ENCODE measurements at places on chromosomes 6 and 20. TPM values are rescaled to one million over a fixed set of nuclear protein-coding genes. Genes with fewer than 3 reads are reported as not detected.

Gene ATG5
- total RNA-seq = 59.0 TPM

DNA sequence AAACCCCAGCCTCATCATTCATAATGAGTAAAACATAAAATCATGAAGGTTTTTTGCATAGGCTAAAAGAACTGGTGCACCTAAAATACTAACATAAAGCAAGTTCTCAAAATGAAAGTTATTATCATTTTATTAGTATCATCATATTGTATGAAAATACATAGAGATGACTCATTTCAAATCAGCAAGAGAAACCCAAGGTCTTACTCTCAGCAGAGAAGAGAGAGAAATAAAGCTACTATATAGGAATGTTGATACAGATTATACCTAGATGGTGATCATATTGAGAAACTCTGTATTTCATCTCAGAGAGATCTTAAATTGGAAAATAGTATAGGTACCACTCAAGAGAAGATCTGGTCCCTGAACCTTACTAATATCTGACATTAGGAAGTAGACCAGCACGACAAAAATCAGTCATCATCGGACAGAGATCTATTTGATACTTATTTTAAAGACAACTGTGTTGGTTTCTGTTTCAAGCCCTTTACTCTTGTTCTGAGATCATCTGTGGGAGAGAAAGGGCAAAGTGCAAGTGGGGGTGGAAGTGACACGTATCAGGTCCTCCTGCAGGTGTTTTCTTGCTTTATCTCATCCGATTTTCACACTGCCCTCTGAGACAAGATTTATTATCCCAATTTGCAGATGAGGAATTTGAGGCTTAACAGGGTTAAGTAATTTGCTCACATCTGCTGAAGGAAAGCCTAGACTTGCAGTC is 532.3 kb downstream of the MAFB start:
- no peak for DNase-seq
- H3K27ac ChIP-seq = no peak overlapping the region
- no peaks in the 10 kb centered on the region for H3K4me1 ChIP-seq

GRCh38 chr20:57496592-57496991 is 28.3 kb downstream of the CTCFL start:
- no peak for DNase-seq
- H3K27ac ChIP-seq = no peak overlapping the region
- peaks cover 3% of the 10 kb centered on the region for H3K4me1 ChIP-seq
- peaks cover 9% of the 10 kb centered on the region for H3K27me3 ChIP-seq
- H3K4me3 ChIP-seq = no peak overlapping the region

Gene MEP1A
- total RNA-seq = not detected

GRCh38 chr6:139364302-139364981 is 10.0 kb downstream of the CITED2 start:
- no peak overlapping the region for H3K4me3 ChIP-seq
- peak; percentile 75 for DNase-seq
- peaks cover 9% of the 10 kb centered on the region for H3K4me1 ChIP-seq
- H3K27ac ChIP-seq = no peak overlapping the region

- peaks cover 51% of the 10 kb centered on the region for H3K36me3 ChIP-seq
- H3K4me3 ChIP-seq = peak within 1 kb of the TSS; percentile 76
- peaks cover 20% of the 10 kb centered on the region for H3K4me1 ChIP-seq
- peak; percentile 95 for DNase-seq
- H3K27ac ChIP-seq = peak within 1 kb of the TSS; percentile 95
- no peaks in the 10 kb centered on the region for H3K27me3 ChIP-seq
Measured at GRCh38 chr20:50931306-50932015, at the start of gene ADNP. Gene ADNP (minus strand): TSS chr20:50931437. CDS start chr20:50903996, 27,441 bp downstream.

Gene OPRM1
- total RNA-seq = not detected

- H3K27ac ChIP-seq = no peak overlapping the region
- H3K4me1 ChIP-seq = no peaks in the 10 kb centered on the region
- H3K36me3 ChIP-seq = no peaks in the 10 kb centered on the region
- peaks cover 2% of the 10 kb centered on the region for H3K27me3 ChIP-seq
Measured at GRCh38 chr6:55874316-55874715, 1.1 kb downstream of the BMP5 start.

DNA sequence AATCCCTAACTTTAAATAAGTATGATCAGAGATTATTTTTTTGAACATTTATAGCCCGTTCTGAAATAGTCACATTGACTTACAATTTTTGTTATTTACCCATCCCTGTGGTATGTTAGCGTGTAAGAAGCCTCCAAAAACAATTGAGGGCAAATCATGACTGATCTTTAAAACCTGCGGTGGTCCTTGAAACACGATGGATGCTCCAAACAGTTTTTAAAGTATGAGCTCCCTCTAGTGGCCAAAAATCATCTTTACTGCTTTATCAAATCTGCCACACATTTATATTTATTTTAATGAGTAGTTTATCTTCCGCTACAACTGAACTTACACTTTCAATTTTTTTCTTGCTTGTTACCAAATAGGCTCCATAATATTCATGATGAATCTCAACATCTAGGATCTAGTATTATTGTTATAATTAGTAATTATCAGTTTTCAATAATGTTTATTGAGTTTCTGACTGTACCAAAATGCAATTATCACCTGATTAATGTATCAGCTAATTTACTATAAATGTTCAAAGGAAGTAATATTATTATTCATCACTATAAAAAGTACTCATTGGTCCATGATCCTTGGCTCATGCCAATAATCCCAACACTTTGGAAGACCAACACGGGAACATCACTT is 52.2 kb downstream of the MARCKS start:
- no peaks in the 10 kb centered on the region for H3K36me3 ChIP-seq
- peak; percentile 75 for DNase-seq
- no peak overlapping the region for H3K4me3 ChIP-seq
- H3K4me1 ChIP-seq = peaks cover 5% of the 10 kb centered on the region

Gene TSHZ2
- 3.6 TPM for total RNA-seq

DNA sequence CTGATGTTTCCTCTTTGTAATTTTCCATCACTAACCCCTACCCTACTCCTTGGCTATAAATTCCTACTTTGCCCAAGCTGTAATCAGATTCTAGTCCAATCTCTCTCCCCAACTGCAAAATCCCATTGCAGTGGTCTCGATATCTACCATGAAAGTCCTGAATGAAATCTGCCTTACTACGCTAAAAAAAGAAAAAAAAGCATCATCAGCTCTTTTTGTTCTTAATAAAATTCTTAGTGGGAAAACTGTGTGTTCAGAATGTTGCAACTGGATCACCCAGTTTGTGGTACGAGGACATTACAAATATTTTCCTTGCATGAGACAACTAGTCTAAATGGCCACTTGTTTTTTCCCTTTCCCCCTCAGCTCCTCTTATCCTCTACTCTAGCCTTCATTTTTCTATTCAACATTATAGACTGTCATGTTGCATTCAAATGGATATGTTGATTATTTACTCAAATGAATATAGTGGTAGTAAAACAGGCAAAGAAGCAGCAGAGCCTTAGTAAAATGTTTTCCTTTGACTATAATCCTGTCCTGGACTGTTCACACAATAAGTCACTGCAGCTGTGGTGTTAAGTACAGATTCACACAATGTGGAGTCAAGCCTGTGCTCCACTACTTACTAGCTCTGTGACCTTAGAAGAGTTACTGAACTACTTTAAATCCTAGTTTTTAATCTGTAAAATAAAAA is 527.1 kb upstream of the MARCKS start:
- DNase-seq = no peak
- no peak overlapping the region for H3K27ac ChIP-seq
- H3K4me3 ChIP-seq = no peak overlapping the region
- H3K4me1 ChIP-seq = peaks cover 5% of the 10 kb centered on the region

DNA sequence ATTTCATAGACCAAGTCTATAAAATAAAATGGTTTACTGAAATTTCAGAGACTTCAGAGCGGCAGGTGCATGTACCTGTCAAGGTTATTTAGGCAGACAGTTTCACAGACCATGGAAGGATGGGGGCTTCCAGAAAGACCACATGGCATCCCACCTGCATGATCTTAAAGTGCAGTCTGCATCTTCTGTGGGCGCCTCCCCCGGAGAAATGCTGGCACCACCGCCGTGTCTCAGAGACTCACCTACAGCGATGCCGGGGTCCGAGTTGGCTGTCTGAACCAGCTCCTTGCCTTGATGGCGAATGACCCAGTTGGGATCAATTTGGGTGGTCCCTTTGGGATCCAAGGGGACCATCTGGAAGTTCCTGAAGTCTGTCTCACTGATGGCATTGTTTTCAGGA is 30.6 kb downstream of the THBS2 start:
- no peak overlapping the region for H3K4me3 ChIP-seq
- no peaks in the 10 kb centered on the region for H3K27me3 ChIP-seq
- peaks cover 99% of the 10 kb centered on the region for H3K36me3 ChIP-seq
- H3K4me1 ChIP-seq = peaks cover 8% of the 10 kb centered on the region

- no peak overlapping the region for H3K4me3 ChIP-seq
- H3K4me1 ChIP-seq = peaks cover 6% of the 10 kb centered on the region
- H3K27ac ChIP-seq = no peak overlapping the region
- no peak for DNase-seq
Measured at GRCh38 chr20:9059931-9060330, 9.0 kb upstream of the PLCB4 start.

DNA sequence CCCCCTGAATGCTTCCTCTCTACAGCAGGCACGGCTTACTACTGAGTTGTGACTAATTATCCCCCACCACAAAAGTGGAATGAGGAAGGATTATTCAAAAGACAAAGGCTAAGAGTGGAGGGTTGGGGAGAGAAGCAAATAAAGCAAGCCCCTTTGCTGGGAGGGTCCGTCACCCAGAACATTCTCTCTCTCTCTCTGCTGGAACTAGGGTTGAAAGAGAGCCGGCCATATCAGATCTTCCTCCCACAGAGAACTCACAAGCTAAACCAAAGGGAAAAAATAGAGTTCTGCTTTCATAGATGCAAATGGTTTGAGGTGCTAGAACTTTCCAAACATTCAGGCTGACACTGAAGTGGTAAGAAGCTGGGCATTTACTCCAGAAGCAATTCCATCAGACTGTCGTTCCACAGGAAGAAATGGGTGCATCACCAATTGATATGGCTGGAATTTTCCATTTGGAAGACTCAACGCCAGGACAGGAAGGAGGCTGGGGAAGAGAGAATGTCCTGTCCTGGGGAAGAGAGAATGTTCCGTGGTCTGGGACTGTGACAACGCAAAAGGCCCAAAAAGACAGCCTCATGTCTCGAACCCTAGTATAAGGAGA is 7.9 kb downstream of the ZMYND8 start:
- H3K36me3 ChIP-seq = peaks cover 14% of the 10 kb centered on the region
- H3K4me1 ChIP-seq = peaks cover 61% of the 10 kb centered on the region
- H3K4me3 ChIP-seq = no peak overlapping the region
- H3K27ac ChIP-seq = peak overlapping the region; percentile 97
- H3K27me3 ChIP-seq = no peaks in the 10 kb centered on the region
- no peak for DNase-seq

DNA sequence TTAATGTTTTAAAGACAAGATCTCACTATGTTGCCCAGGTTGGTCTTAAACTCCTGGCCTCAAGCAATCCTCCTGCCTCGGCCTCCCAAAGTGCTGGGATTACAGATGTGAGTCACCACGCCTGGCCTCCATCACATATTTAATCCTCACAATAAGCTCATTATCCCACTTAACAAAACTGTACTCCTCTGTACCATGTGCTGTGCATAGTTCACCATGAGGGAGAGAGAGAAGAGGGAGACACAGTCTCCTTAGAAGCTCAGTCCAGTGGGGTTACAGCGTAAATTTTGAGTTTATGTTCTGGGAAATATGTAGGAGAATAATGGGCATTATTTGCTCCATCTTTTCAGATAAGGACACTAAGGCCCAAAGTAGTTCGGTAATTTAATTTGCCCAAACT is 7.9 kb upstream of the CPNE5 start:
- no peaks in the 10 kb centered on the region for H3K36me3 ChIP-seq
- peaks cover 14% of the 10 kb centered on the region for H3K4me1 ChIP-seq
- no peak for DNase-seq
- H3K27ac ChIP-seq = no peak overlapping the region
- H3K27me3 ChIP-seq = no peaks in the 10 kb centered on the region
- no peak overlapping the region for H3K4me3 ChIP-seq

GRCh38 chr20:62362991-62363919 is 3.9 kb downstream of the LAMA5 start:
- DNase-seq = peak; percentile 85
- peaks cover 22% of the 10 kb centered on the region for H3K27me3 ChIP-seq
- no peak overlapping the region for H3K4me3 ChIP-seq
- peaks cover 11% of the 10 kb centered on the region for H3K4me1 ChIP-seq

GRCh38 chr6:435441-436307 is 44.1 kb downstream of the IRF4 start:
- H3K4me3 ChIP-seq = no peak overlapping the region
- no peak for DNase-seq
- no peaks in the 10 kb centered on the region for H3K36me3 ChIP-seq
- peaks cover 5% of the 10 kb centered on the region for H3K4me1 ChIP-seq
- H3K27ac ChIP-seq = no peak overlapping the region

Gene TMC2
- total RNA-seq = not detected

All from osteoblast (primary cell).